Heart right ventricle (tissue), 16 donors: ENCODE measurements at places on chromosomes 11 and 22. TPM values are rescaled to one million over a fixed set of nuclear protein-coding genes. Genes with fewer than 3 reads are reported as not detected.

GRCh38 chr11:112025707-112026106 is 499 bp downstream of the DLAT start:
- no peak for DNase-seq

Gene OR5D18
- not detected for total RNA-seq

DNA sequence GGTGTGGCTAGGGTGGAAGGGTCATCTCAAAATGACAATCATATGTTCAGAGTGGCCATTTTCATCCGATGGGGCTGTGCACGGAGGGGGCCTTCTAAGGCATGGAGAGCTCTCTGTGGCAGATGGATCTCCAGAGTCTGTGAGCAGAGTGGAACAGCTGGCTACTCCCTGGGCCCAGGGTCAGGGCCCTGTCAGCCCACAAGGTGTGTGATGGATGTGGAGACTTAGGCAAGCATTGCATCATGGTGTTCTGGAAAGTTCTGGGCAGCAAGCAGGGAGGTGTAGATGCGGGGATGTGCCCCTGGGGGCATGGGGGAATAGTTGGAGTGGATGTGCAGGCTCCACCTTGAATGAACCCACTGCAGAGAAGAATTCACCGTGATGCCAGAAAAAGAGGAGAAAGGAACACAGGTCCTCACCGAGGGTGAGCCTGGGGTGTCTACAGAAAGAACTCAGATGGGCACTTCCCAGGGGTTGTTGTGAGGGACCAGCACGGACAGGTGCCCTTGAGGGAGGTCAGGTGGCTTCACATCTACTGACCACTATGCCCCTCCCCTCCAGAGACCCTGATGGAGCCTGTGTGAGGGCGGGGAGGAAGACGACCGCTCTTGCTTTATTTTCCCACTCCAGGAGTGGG is 51.1 kb downstream of the CHRDL2 start:
- DNase-seq: peak; percentile 2

GRCh38 chr11:13168271-13168670 is 109.3 kb upstream of the BMAL1 start:
- no peak for DNase-seq

DNA sequence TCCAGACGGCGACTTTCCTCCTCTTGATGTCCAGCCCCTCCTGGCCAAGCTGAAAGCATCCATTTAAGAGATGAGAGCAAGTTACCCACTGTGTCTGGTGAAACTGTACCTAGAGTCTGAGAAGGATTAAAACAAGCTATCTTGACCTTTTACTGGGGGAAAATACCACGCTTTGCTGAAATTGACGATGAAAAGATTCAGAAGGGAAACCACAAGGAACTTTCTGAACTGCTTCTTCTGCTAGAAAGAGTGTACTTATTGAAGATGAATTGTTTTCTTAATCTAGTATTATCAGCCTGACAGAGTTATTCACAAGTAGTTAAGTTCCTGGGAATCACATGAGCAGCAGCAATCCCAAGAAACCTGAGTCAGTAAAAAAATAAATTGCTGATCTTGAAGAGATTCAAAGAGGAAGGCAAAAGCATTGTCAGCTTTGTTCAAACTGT is 13.1 kb upstream of the MS4A6A start:
- DNase-seq: no peak

Gene NFAM1
- 1.5 TPM for total RNA-seq

GRCh38 chr11:93933230-93933629 is 82.8 kb upstream of the VSTM5 start:
- DNase-seq: no peak

DNA sequence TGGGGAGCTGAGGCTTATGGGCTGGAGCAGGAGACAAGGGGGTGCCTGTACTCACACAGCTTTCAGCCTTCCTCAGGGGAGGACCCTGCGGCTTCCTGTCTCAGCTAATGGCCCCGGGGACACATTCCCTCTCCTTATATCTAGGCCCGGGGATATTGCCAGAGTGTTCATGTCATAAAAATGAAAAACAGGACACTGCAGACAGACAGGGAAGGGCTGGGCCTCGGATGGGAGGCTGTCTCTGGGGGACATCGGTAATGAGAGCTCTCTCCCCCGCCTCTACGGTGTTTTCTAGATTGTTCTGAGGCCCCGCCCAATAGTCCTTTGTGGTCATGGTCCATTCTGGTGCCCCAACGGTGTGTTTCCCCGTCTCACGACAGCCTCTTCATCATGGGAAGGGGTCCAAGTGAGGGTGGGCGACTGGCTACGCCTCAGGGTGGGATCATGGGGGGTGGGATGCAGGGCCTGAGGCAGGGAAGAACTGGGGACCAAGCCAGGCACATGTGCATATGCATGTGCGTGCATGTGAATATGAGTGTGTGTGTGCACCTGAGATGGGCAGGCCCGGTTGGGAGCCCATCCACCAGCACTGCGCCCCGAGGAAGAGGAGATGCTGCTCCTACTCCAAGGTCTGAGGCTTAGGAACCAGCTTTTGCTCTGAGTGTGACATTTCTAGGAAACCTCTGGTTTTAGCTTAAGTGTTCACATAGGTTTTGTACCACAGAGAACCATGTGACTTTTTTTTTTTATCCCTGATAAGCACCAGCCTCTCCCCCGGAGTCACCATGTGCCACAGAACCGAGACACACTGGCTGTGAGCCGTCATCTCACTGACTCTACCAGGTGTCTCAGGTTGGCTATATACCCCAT is 5.3 kb downstream of the ARVCF start:
- no peak for DNase-seq

- DNase-seq: no peak
These were observed 14.1 kb upstream of the CALCB start for GRCh38 chr11:15059132-15059915.

- no peak for DNase-seq
These were observed 200.5 kb upstream of the LRRC4C start for GRCh38 chr11:41659985-41660384.

- DNase-seq: no peak
These were observed 95.0 kb downstream of the GRAMD1B start for GRCh38 chr11:123525097-123525496.

- DNase-seq: no peak
These were observed 8.0 kb upstream of the SERPIND1 start for GRCh38 chr22:20765938-20766337.
